Germinal center (tissue), 1 donor: ENCODE measurements at places on chromosomes 2 and 18.

DNA sequence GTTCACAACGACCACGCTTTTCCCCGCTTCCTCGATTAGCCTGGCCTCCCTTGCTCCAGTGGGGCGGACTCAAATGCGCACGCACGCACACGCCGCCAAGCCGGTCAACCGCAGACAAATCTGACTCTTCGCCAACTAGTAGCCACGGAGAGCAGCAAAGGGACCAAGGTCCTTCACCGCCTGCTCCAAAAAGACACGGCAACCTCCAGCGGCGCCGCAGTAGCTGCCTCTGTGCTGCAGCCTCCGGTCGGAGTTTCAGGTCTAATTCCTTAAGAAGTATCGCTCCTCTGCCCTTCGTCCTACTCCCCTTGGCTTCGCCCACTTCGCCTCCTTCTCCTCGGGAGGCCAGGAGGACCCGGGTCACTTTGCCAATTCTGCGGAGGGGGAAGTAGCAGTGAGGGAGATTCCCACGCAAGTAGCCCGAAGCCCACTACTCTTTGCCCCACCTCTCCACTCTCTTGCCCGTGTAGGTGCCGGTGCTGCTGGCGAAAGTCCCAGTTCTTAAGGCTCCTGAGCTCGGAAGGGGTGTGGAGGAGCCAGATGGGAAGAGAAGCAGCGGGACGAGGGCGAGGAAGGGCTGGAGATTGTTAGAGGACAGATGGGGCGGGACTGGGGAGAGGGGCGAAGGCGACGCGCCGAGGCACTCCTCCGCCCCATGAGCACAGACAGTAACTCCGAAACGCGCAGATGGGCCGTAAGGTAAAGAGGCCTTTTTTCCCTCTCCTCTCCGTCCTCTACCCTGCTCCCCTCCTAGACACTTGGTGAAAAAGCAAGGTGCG, 615 bp downstream of the AKAIN1 start:
- no peak for DNase-seq

- DNase-seq: peak; percentile 45
Observed at GRCh38 chr2:231604101-231604684, 11.5 kb downstream of the TEX44 start.

- DNase-seq: no peak
Observed at GRCh38 chr18:27707201-27707600, 469.7 kb downstream of the CDH2 start.

- DNase-seq: no peak
Observed at GRCh38 chr2:203444738-203445137, 90.4 kb downstream of the RAPH1 start.

- DNase-seq: no peak
Observed at GRCh38 chr2:25323042-25323514, 18.6 kb downstream of the DNMT3A start.

- DNase-seq: no peak
Observed at GRCh38 chr18:3027370-3027891, 14.5 kb upstream of the LPIN2 start.

DNA sequence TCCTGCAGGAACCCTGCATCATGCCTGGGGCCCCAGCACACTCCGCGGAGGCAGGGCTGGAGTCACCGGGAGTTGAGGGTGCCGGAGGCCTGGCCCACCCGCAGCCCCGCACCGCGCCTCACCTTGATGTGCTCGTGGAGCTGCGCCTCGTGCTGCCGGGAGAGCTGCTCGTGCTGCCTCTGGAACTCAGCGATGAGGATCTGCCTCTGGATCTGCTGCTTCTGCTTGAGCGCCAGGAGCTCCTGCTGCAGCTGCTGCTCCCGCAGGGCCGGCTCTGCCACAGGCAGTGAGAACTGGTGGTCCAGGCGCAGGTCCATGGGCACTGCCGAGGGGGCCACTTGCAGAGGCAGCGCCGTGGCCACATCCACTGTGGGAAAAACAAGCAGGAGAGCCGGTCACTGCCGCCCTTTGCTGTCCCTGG, 211.1 kb downstream of the HDAC4 start:
- no peak for DNase-seq

DNA sequence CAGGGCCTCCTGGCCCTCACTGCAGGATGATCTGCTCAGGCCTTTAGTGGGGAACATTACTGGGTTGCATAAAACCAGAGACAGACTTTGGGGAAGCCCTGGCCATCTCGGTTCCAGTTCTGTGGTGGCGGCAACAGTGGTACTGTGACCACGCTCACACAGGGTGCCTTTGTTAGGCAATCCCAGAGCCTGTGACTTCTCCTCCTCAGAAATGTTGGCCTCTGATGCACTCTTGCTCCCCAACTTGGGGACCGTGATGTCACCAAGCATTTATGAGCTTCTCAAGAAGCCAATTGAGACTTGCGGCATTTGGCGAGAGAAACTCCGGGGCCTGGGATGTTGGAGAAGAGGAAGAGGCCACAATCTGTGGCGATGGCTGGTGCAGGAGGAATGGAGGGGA, 80.9 kb upstream of the PKDCC start:
- no peak for DNase-seq

DNA sequence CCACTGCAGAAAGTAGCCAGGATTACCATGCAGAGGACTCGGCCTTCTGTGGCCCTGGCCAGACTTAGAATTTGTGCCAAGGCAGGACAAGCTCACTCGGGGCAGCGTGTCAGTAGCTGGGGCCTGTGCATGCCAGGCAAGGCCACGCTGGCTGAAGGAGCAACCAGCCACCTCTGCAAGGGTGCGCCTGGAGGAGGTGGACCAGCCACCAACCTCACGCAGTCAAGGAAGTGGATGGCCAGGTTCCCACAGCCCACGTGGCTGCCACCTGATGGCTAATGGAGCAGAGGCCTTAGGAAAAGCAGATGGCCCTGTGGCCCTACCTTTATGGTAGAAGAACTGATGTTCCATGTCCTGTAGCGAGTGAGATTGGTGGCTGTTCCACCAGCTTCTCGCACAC, 107.9 kb downstream of the CCDC74A start:
- DNase-seq: no peak

- peak; percentile 63 for DNase-seq
Observed at GRCh38 chr2:70553584-70554337, at the start of gene TGFA. TGFA (minus strand) TSS chr2:70553826; CDS start chr2:70553767, 59 bp downstream.

DNA sequence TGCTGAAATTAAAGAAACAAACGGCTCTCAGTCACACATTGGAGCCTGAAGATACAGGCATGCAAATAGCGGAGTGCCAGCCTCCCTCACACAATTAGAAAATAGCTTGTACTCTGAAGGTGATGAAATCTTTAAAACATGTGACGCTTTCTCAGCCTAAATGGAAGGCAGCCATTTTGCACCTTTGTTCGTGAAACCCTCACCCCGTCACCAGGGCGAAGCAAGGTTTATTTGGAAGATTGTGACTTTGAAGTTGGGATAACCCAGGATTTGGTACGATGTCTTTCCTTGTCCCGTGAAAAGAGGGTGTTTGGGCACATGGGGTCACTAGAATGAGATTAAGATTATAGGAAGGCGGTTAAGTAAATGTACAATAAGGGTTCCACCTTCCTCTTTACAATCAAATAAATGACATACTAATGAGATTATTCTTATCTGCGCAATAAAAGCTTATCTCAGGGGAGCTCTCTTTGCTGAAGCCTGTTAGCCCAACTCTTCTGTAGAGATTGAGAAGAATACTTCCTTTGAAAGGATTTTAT, 4.2 kb downstream of the SH3BP4 start:
- DNase-seq: no peak

DNA sequence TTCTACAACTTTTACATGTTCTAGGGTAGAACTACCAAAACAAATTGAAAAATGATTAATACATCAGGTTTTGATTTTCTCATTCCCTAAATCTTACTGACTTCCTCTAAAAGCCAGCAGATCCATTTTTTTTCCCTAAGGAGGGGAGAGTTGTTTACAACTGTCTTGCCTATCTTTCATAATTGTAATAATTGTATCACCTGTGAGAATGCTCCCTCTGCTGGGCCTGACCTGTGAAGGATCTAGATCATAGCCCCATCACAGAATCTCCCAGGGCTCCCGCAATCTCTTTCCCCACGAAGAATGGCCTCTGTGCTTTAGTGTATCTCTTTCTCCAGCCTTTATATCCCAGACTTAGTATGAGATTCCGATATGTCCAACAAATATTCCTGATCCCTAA, 9.1 kb downstream of the LOXL3 start:
- DNase-seq: no peak

DNA sequence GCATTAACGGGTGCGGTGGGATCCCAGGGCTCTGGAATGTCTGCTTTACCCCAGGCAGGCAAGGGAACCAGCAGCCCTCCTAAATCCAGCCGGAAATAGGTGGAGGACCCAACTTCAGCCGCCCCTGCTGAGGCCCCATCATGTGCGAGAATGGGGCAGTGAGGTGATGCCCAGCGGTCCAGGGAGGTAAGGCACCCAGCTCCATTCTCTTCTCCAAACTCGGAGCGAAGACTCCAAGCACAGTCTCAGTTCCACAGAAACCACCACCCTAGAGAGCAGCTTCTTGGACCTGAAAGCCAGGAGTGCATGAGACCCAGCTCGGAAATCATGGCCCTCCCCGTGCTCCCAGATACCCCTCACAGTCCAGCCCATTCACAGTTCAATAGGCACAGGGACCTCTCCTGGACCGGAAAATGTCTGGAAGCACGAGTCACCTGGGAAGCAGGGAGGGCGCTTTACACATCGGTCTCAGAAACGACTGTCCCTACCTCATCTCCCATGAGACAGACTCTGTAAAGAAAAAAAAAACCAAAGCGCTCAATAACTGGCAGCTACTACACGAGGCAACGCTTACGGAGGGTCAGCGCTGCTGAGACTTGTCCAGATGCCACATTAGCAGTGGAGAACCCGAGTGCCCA, 2.0 kb downstream of the SDC1 start:
- no peak for DNase-seq

DNA sequence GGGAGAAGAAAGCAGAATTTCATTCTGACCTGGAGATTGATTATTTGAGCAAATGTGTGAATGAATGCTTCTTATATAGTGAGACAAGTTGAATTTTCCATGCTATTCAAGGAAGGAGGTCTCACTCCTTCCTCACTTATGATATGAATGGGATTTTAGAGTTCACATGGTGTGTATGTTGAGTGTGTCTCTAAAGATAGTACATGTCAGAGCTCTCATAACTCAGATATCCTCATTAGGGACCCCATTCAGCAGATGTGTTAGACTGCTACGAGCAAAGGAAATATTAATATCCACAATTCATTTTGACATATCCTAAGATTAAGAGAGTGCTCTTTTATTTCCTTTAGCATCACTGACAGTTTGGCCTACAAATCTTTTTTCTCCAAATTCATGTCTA, 368.5 kb downstream of the ARHGAP15 start:
- no peak for DNase-seq

GRCh38 chr2:24511198-24511597, 20.1 kb downstream of the NCOA1 start:
- no peak for DNase-seq

DNA sequence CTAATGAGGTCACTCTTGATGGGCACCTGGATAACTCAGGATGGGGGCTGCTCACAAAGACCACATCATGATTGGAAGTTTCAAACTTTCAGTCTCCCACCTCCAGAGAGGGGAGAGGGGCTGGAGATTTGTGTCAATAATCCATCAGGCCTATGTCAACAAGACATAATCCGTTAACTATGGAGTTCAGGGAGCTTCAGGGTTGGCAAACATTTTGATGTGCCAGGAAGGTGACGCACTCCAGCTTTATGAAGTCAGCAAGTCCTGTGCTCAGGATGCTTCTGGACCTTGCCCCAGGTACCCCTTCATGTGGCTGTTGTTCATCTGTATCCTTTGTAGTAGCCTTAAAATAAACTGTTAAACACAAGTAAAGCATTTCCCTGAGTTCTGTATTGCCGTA, 19.0 kb downstream of the SKA1 start:
- no peak for DNase-seq

DNA sequence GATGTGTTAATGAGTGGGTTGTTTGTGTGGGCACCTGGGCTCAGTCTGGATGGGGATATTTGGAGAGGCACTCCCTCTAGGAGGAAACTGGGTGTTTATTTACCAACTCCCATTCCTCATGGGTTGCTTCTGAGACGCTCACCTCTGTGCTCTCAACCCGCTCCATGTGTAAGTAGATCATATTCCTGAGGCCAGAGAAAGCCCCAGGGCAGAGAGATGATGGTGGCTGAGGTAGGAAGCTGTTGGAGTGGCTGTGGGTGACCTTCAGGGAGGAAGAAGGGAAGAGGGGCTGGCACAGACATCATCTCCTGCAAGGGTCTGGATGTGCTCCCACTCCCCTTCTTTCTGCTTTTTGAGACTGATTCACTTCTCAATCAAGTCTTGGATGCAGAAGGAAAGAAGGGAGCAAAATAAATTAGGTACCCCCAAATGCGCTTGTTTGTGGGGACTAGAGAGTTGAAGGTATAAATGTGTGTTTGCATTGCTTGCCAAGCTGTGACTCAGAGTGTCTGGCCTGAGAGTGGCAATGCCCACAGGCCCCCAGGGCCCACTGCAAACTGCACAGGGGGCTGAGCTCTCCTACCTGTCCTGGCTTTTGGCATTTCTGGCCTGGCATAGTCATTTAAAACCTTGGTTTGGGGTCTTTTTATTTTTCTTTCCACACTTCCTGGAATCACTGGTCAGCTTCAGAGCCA, 57.2 kb upstream of the TNP1 start:
- no peak for DNase-seq

- no peak for DNase-seq
Observed at GRCh38 chr2:10864251-10864650, 47.5 kb upstream of the KCNF1 start.

- DNase-seq: no peak
Observed at GRCh38 chr18:11324510-11324909, 175.1 kb upstream of the PIEZO2 start.

- no peak for DNase-seq
Observed at GRCh38 chr2:168245074-168245825, 2.1 kb downstream of the STK39 start.

- no peak for DNase-seq
Observed at GRCh38 chr18:63318889-63319382, 633 bp downstream of the BCL2 start.

DNA sequence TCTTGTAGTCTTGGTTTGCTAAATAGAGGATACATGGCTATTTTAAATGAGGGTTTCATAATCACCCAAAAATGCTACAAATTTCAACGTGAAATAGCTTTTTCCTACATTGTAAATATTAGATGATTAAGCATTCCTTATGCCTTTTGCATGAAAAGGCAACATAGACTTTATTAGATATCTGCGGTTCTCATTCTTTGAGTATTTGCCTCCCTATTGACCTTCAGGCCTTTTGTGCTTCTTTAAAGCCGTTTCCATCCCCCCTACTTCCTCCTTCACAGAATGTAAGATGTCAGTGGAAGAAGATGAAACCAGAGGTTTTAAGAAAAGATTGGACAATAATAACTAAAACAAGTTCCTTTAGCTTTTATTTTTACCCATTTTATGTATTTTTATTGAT, 144.1 kb downstream of the UBE2E3 start:
- no peak for DNase-seq

GRCh38 chr2:15447381-15447780, 113.8 kb downstream of the NBAS start:
- DNase-seq: no peak

DNA sequence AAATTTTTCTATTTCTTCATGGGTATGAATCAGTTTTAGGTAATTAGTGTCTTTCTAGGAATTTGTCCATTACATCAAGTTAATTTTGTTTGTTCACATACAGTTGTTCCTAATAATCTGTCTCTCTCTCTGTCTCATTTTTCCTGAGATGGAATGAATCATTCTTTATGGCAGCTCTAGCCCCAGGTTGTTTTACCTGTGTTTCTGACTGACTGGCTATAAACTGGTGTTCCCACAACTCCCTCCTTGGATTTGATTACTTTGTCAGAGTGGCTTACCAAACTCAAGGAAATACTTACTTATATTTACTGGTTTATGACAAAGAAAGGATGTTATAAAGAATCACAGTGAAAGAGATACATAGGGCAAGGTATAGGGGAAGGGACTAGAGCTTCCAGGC, 15.1 kb downstream of the ADNP2 start:
- no peak for DNase-seq
